CD4-positive, alpha-beta T cell treated with Interleukin-15 for 4 hours (primary cell): ENCODE measurements at places on chromosomes 3 and 15.

DNA sequence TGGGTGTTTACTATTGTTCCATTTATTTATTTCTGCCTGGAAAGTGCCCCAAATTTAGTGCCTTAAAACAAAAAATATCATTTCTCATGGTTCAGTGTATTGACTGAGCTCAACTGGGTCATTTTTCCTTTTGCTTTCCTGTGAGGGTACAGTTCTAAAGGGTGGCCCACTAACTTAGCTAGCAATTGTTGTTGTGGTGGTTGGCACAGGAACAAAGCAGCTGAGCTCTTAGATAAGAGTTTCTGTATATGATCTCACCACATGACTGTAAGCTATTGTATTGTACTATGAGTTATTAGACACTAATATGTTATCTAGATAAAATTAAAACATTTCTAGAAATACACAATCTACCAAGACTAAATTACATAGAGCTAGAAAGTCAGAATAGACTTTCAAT, 1283.7 kb downstream of the OTOL1 start:
- DNase-seq: no peak

- no peak for DNase-seq
Observed at GRCh38 chr3:97575742-97576141, 188.8 kb upstream of the ARL6 start.

DNA sequence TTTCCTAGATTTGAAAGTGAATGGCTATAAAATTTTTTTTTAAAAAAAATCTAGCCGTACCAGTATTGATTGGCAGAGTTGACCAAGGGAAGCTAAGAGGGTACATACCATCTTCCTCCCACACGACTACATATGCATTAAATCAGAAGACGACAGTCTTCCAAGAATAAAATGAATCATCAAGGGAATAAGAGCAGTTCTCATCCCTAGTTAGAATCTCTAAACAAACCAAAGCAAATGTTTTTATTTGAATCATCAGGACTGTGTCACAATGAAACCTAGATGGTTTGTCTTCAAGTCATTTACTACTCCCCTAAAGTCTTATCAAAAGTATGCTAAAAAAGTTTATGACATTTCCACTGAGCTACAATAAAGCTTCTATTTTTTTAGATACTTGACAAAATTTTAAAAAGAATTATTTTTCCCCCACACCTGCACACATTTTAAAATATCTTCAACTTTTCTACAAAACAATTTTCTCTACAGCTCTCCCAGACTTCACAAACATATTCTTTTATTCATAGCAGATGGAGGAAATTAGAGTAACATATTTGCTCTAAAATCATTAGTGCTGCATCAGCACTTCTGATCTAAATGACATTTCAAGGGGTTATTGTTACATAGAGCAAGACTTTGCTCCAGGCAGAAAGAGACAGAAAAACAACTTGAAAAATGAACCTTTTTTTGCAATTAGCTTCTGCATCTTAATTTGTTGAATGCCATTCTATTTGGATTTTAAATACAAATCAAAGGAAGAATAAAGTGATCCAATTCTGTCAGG, 547.1 kb downstream of the FHIT start:
- no peak for DNase-seq

DNA sequence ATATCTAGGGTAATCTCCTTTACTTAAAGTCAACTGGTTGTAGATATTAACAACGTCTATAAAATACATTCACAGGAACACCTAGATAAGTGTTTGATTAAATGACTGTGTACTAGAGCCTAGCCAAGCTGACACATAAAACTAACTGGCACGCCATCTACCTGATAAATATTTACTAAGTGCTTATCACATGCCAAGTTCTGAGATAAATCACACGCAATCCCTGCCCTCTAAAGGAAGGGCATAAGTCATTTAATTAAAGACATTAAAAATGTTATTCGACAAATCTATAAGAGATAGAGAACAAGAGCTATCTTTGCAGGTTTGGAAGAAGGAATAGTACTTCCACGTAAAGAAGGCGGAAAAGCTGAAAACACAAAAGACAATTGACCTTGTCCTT, 11.1 kb upstream of the MB21D2 start:
- no peak for DNase-seq

DNA sequence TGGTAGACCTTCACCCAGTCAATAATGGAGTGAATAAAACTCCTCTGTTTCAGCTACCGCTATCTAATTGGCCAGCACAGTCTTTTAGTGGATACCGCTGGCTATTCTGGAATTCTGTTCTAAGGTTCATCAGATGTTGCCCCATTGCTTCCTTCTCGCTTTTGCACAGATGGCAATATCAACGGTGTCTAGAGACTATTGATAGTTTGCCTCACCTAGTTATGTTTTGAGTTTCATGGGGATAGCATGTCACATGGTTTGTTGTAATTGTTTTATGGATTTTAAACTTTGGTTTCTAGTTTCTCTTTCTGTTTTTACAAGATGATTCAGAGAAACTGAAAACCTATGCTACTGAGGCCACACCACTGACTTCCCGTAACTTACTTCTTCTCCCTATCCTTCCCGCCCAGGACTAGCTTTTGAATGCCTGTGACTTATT, 2.0 kb downstream of the XRN1 start:
- peak; percentile 16 for DNase-seq

DNA sequence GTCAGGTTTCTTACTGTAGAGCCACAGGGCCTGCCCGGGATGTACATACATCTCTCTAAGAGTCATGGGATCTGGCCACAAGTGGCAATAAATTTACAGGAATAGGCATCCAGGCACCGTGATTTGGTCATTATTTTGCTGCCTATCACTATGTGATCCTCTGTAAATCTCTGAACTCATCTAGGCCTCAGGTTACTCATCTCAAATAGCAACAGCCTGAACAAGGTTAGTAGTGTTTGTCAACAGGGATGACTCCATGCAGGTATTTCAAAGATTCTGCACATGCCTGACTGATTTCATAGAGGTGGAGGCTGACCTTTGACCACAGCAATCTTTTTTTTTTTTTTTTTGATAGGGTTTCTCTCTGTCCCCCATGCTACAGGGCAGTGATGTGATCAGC, 88.8 kb upstream of the TBL1XR1 start:
- DNase-seq: no peak

GRCh38 chr3:111326144-111326995, 215.6 kb upstream of the CD96 start:
- DNase-seq: no peak

GRCh38 chr3:143266927-143267326, 147.4 kb downstream of the CHST2 start:
- DNase-seq: no peak

DNA sequence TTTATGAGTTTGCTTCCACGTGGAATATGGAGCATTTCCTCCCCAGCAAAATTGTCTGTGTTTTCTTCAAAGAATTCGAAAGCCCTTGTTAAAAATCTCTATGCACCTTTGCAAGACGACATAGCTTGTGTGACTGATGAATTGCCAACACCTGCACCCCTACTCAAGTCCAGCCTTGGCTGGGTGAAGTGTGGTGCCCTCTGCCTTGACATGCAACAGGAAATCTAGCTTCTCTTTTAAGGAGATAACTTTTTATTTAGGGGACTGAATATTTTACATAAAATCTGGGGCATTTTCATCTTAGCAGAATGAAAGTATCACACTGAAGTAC, 647 bp downstream of the HMG20A start:
- DNase-seq: no peak

GRCh38 chr3:150775001-150775599, 12.1 kb upstream of the SIAH2 start:
- DNase-seq: no peak

- DNase-seq: no peak
Observed at GRCh38 chr15:100234158-100235029, 107.4 kb downstream of the ADAMTS17 start.

DNA sequence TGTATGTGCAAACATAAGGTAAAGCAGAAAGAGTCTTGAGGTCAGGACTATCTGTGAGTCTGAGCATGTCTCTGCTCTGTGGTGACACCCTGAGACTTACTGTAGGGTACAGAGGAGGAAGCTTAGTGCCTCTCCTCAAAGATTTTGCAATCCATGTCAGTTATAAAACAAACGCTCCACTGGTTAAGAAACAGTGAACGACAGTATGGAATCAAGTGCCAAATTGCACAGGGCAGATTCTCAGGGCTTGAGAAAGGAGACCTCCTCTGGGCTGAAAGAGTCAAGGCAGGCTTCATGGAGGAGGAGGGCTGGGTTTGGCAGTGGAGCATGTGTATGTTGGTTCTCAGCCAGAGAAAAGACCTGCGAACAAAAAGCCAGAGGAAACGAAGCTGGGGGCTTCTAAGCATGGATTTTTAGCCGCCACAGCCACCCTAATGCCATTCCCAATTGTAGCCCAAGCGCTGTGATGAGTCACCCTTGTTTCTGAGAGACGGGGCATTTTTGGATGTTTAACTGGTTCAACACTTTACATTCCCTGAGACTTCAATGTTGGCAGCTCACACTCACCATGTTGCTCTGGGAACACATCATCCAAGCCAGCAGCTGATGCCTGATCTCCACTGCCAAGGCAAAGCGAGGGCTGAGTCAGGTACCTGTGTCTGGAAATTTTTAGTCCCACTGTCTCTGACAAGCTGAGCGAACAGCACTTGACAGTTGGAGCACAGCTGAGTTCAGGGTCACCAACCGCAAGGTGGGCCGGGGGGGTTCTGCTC, 3.4 kb upstream of the DGKG start:
- no peak for DNase-seq

DNA sequence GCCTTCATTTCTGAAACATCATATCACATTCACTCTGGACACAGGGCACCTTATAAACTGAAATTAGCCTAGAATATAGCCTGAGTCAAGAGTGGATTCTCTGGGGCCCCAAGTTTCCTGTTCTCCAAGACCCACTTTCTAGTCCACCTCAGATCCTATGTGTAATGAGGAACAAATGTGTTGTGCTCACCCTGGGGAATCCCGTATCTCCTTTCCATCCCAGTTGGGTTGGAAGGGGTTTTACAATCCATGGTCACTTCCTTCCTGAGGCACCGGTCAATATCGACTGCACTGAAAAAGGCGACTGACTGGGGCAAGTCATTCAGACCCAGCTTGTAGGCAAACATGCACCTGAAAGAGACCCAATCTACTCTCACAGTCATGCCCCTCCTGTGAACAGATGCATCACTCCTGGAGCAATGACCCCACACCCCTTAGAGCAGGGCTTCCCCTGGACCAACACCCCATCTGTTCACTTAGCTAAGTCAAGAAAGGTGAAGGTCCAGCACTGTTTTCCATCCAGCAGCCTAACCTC, 17.4 kb downstream of the POLG start:
- DNase-seq: no peak

- DNase-seq: no peak
Observed at GRCh38 chr15:100711516-100712021, 109.2 kb downstream of the ASB7 start.

GRCh38 chr15:74257623-74258022, 21.5 kb downstream of the CCDC33 start:
- no peak for DNase-seq

GRCh38 chr3:123800362-123800682, 83.8 kb downstream of the MYLK start:
- no peak for DNase-seq

GRCh38 chr3:83039422-83039821, 1278.0 kb upstream of the GBE1 start:
- no peak for DNase-seq

DNA sequence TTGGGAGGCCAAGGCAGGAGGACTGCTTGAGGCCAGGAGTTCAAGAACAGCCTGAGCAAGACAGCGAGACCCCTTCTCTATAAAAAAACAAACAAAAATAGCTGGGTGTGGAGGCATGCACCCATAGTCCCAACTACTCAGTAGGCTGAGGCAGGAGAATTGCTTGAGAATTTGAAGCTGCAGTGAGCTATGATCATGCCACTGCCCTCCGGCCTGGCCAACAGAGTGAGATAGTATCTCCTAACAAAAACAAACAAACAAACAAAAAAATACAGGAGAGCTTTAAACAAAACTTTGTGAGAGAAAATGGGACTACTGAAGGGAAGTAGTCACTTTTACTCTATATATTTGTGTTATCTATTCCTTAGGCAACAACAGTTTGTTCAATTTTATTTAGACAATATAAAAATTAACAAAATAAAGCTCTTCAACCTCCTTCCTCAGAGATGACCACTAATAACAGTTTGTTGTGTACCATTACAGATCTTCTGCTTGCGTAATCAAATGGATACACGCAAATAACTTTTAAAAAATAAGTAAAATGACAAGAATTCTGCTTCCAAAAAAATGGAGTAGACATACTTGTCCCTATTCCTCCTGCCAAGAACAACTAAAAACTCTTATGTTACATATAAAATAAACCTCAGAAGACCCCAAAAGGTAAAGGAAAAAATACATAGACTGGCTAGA, 17.4 kb downstream of the PHC3 start:
- no peak for DNase-seq

- DNase-seq: no peak
Observed at GRCh38 chr3:86814918-86815655, 175.9 kb downstream of the VGLL3 start.

DNA sequence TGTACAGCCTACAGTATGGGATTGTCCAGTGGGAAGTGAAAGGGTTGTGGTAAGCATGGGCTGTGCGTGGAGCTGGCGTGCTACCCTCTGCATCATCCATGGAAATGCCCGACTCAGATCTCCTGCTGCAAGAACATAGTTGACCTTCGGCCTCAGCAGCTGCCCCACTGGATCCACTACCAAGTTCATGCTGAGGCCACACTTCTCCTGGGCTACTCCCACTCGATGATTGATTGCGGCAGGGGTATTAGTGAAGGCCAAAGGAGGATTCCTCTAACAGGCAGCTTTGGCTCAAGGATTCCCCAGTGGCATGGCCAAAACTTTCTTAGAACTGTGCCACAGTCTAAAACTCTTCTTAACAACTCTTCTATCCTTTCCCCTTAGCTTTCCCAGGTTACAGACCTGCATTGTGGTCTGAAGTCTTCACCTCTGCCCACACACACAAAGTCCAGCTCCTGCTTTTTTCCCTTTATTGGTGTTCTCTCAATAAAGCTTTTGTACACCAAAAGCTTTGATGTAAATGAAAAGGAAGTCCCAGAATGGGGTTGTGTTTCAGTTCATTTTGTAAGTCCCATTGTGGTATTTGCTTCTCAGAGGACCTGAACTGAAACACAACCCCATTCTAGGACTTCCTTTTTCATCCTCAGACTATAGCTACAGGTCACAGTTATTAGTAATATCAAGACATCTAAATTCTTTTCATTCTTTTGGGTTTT, 4.9 kb upstream of the TBC1D5 start:
- no peak for DNase-seq

DNA sequence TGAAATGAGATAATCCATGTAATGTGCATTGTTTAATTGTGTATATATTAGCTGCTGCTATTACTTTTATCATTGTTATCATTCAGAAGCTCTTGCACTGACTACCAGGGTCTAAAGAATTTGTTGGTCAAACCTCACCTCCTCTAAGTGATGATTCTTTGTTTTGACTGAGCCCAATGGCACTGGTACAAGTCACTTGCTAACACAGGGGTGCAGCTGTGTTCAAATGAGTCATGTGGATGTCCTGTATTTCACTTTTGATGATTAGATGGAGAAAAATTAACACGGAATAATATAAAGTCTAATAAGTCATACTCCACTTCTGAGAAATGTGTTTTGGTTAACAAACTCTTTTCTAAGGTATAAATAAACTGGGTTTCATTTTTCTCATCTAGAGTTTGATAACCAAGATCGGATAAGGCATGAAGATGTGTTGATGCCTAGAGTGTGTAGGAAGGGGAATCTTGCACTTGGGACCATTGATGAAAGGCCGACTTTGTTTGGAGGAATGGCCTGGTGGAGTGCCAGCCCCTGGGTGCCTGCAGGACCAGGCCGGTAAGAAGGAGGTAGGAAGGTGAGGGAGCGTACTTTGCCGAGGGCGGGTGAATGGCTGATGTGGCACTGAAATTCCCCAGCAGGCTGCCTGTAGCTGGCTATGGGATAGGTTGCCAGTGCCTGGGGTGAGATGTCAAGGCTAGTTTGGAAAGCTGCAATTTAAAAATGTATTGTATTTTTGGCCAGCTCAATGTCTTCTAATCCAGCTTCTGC, 244.7 kb upstream of the ZPLD1 start:
- no peak for DNase-seq
